ENCODE measurements at places on chromosomes 7 and 10.

DNA sequence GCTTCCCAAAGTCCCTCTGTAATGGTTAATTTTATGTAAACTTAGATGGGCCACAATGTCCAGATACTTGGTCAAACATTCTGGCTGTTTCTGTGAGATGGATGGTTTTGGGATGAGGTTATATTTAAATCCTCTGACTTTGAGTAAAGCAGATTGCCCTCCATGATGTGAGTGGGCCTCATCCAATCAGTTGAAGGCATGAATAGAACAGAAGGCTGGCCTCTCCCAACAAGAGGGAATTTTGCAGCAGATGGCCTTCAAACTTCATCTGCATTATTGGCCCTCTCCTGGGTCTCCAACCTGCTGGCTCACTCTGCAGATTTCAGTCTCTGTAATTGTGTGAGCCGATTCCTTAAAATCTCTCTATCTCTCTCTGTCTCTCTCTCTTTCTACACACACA, 362.3 kb downstream of the GRID1 start:
- DNase-seq: no peak

GRCh38 chr10:119269737-119270136, 62.4 kb downstream of the GRK5 start:
- DNase-seq: no peak

- DNase-seq: no peak
These were observed 3.7 kb downstream of the MEOX2 start for GRCh38 chr7:15682751-15683245.

DNA sequence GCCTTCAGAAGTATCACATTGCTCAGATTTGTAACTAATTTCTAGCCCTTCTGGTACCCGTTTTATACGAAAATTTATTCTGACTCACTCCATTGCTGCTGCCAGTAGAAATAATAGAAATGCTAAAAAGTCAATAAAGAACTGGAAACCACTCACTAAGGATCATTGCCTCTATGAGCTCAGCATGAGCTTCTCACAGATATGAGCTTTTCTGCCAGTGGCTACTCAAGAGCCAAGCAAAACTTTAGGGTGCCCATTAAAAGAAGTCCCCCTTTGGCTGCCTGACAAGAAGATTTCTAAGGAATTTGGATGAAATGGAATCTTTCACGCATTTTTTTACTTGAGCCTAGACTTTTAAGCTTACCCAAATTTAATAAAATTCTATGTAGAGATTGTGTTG, 52.5 kb downstream of the GPR37 start:
- no peak for DNase-seq

- no peak for DNase-seq
These were observed 23.8 kb downstream of the CROT start for GRCh38 chr7:87369216-87369615.

GRCh38 chr7:113141803-113142202, 23.4 kb upstream of the SMIM30 start:
- no peak for DNase-seq

DNA sequence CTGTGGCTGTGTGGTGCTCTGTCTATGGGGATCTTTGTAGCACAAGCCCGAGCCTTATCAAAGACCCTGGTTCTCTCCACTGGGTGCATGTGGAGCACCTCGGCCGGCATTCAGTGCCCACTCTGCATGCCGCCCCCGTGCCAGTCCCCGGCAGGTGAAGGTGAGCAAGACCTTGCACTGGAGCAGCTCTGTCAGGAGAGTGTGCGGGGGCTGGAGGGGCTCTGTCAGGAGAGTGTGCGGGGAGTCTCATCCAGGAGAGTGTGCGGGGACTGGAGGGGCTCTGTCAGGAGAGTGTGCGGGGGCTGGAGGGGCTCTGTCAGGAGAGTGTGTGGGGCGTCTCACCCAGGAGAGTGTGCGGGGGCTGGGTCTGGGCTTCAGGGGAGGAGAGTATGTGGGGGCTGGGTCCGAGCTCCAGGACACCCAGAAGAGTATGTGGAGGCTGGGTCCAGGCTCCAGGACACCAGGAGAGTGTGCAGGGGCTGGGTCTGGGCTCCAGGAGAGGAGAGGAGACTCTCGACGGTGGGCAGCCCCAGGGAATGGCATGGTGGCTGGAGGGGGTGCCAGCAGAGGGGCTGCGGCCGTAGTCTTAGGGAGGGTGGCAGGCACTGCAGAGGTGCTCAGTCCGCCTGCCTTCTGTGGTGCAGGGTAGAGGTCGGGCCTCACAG, 40.8 kb downstream of the INPP5A start:
- DNase-seq: no peak

DNA sequence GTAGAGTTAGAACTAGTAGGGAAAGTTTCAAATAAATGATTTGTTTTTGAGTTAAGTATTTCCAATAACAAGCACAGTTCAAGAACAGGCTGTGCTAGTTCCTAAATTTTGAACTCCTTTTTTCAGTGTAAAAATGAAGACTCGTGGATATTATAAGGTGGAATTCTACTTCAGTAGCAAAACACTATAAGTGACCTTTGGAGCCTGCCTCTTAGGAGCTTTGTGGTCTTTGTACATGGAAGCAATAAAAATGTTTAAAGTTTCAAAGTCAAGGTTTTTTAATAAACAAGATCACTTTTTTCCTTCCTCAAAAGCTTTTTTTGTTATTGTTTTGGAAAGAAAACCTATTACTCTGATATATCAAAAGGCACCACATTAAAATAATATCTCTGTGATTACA, 292.4 kb upstream of the VWC2 start:
- DNase-seq: no peak

DNA sequence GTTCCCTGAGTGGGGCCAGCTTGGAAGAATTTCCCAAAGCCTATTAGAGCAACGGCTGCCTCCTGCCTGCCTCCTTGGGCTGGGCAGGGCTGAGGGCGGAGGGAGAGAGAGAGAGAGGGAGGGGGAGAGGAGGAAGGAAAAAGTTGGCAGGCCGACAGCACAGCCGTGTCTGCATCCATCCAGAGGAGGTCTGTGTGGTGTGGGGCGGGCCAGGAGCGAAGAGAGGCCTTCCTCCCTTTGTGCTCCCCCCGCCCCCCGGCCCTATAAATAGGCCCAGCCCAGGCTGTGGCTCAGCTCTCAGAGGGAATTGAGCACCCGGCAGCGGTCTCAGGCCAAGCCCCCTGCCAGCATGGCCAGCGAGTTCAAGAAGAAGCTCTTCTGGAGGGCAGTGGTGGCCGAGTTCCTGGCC, at the start of gene AQP1:
Gene AQP1 (plus strand): TSS at position 293 of the 409 bp plus-strand sequence. CDS start 57 bp downstream, at position 350.
- DNase-seq: peak; percentile 75

DNA sequence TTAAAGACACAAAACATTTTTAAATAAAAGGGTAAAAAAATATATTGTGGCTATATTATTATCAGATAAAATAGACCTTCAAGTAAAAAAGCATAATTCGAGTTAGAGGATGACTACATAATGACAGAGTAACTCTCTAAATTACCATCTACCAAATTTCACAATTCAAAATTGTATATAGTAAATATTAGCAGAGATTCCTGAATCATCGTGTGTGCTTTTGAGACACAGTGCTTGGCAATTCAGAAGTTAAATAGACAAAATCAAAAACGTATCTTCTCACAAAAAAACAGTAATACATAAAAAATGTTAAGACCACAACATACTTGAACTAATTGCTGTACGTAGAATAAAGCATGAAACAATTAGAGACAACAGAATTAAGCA, 110.4 kb downstream of the AHR start:
- no peak for DNase-seq

DNA sequence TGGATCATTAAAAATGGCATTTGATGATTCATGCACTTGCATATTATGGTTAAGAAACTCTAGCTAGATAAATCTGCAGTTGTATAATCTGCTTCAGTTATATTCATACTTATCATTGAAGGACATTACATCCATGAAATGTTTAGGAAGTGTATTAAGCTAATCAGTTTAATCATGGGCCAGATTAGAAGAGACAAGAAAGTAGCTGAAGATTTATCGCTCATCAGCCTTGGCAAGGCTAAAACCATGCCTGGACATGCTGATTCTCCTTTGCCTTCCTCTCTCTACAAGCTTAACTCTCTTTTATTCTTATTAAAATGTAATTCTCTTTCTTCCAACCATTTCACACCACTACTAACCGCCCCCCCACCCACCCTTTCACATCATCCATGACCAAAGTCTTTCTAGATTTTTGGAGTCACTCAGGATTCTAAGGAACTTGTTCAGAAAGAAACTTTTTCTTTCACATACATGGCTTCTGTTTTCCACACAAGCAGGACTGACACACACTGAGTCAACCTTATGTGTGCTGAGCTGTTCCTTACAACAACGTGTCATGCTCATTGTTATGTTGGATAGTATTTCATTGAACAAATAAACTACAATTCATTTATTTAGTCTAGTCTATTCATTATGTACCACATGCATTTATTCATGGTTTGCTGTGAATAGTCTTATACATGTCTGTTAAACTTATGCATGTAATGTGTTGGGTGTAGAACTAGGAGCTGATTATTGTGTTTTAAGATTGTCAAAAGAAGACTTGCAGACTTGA, 227.3 kb upstream of the SP8 start:
- DNase-seq: no peak

DNA sequence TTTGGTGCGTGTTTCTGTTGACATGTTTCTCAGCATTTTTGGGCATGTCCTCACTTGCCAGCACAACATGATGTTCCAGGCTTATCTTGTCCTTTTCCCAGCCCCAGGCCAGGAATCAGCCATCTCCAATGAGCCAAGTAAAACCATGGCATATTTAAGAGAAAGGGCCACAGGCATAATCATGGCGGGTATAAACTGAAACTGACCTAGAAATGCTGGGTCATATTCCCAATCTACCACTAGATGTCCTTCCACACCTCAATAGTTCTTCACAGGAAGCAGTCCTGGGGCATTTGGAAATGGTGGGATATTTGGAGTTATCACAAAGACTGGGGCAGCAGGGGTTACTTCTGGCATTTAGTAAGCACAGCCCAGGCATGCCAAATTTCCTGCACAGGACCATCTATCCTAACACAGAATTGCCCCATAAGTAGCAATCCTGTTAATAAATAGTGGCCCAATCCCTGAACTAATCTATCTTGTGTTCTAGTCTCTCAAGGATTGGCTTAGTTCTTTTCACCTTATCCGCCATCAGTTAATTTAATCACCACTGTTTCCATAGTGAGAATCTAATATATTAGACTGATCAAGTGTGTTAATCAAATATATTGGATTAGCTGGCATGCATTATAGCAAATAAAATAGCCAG, 101.6 kb downstream of the NPSR1 start:
- no peak for DNase-seq

- no peak for DNase-seq
These were observed 1.5 kb upstream of the GHITM start for GRCh38 chr10:84137811-84138210.
